Fibroblast of skin of left quadriceps (primary cell): ENCODE measurements at places on chromosomes 6 and 20.
A peak's percentile ranks its signal among the peaks of the same experiment; 100 is the strongest.

DNA sequence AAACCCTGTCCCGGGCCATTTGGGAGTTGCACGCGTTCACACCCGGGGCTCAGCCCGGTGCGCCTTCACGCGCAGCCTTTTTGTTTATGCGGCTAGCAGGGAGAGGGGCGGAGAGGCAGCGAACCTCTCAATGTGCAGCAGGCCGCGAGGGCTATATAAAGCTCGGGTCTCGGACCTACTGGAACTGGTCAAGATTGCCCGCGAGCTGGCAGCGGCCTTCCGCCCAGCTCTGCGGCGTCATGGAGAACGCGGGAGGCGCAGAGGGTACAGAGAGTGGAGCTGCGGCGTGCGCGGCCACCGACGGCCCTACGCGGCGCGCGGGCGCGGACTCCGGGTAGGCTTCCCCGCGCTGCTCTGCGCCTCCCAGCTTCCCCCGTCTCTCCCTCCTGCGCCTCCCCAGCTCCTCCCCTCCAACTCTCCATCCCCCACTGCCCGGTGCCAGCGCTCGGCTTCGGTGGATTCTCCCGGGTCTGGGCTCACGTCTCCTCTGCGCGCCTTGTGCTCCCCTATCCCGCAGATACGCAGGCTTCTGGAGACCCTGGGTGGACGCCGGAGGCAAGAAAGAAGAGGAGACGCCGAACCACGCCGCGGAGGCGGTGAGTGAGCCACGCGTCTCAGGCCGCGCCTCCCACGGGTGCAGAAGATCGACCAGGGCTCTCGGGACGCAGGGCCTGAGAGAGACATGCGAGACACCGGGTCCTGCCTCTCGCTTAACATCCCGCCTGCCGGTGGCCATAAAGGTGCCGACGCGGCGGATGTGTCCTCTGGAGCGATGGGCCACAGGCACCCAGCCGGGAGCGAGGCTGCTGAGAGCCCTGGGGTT lies at the start of gene RIPPLY2:
Gene RIPPLY2, plus strand, starts transcription at position 183 of the 823 bp plus-strand sequence. Its CDS starts 57 bp downstream, at position 240.
- DNase-seq = no peak

GRCh38 chr20:49207076-49207475 lies 12.1 kb upstream of the DDX27 start:
- no peak for DNase-seq

- no peak for DNase-seq
Measured at GRCh38 chr6:162525181-162525580, 202.4 kb downstream of the PRKN start.

DNA sequence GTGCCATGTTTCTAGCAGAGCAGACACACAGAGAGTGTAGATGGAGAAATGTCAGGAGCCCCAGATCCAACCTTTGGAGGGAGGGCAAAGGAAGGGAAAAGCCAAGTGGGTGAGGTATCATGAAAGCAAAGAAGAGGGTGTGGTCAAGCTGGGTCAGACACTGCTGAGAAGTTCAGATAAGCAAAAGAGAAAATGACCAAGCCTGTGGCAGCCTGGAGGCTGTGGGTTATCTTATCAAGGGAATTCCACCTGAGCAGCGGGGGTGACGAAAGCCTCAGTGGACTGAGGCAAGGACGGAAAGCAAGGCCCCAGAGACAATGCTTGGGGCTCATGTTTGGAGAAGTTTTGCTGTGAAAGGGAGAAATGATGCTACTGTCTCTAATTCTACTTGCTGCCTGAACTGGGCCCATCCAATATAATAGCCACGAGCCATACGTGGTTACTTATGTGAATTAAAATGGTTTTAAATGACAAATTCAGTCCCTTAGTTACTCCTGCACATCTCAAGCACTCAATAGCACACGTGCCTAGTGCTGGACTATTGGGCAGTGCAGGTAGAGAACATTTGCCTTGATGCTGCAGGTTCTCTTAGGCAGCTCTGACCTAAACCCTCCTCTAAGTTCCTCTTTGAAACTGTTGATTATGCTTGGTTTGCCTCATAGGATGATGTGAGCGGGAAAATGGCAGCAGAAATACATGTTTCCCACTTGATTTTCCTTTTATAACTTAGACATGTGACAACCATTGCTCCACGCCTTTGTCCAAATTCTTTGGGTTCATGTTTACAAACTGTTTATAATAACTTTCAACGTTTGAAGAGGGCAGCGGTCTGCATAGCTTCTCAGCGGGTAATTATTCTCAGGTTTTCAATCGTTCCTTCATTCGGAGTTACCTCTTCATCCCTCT lies 63.7 kb downstream of the SLC22A23 start:
- DNase-seq = no peak

DNA sequence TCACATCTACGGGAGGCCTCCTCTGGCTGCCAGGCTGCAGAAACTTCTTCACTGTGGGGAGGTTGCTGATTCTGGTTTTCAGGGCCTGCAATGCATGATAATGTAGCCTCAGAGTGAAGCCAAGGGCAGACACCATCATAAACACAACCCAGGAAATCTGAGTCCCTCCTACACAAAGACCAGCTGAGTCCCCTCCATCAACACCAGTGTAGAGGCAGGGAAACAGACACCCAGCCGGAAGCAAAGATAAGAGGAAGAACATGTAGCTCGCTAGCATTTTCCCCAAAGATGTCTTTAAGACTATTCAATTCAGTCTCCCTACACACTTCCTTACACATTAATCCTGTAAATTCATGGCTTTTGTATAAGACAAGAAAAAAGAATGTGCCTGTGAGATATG lies 23.6 kb downstream of the GSTA2 start:
- DNase-seq = no peak

DNA sequence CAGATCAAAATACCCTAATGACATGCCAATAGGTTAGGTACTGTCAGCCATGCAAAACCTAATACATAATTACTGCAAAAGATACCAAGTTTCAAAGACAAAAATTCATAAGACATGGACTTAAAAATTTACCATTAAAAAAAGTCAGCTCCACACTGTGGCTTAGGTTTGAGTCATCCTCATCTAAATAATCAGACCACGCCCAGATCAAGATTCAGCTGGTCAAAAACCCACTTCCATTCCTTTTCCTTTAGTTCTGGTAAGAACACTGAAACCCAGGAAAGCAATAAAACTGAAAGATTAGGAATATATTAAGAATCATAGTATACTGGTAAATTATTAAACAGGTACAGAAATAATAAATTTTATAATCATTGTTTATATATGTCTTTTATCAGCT lies 81.0 kb upstream of the ASF1A start:
- no peak for DNase-seq

DNA sequence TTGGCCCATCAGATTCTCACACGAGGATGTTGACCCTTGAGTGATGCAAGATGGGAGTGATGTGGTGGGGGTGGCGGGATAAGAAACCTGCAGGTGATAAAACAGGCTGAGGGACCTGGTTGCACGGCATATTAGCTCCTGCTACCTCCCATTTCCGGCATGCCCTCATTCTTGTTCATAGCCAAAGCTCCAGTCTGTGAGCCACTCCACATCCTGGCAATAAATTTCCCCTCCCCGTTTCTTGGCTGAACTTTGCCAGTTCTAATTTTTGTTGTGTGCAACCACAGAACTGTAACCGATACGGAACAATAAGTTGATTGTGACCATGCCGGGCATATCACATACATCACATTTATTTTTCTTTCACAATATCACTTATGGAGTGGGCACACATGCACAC lies 41.6 kb upstream of the NFATC2 start:
- no peak for DNase-seq

GRCh38 chr20:47754388-47754715 lies 30.9 kb downstream of the SULF2 start:
- no peak for DNase-seq

- peak; percentile 23 for DNase-seq
Measured at GRCh38 chr6:119079283-119079809, 882 bp upstream of the FAM184A start.

DNA sequence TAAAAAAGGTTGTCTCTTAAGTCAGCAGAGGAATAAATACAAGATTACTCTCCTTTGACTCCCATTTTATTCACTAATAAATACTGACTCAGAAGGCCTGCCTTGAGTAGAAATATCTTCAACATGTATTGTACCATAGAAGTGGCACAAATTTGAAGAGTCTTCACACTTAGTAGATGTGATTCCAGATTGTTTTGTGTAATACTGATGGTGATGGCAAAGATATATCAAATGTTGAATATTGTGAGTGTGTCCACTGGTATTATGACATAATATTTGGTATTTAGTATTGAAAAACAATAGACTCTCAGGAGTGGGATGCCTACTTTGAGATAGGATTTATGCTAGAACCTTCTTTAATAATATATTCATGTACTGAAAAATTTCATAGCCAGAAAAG lies 7.0 kb downstream of the ADGRB3 start:
- no peak for DNase-seq

DNA sequence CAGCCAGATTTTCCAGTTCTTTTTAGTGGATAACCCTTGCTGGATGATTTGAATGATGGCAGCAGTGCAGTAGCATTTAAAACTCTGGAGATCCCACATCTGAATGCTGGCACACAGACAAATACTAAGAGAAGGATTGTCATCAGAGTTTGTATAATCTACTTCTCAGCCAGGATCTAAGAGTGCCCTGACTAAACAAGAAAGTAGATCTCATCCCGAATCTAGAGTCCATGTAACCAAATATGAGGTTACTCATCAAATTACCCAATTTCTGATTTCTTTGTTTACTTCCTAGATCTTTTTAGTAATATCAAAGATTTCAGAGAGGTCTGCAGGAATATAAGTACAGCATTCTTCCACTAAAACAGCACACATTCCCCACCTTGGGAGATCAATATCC lies 7.8 kb downstream of the TMC2 start:
- no peak for DNase-seq

GRCh38 chr6:46648869-46649492 lies 3.6 kb downstream of the CYP39A1 start:
- no peak for DNase-seq

DNA sequence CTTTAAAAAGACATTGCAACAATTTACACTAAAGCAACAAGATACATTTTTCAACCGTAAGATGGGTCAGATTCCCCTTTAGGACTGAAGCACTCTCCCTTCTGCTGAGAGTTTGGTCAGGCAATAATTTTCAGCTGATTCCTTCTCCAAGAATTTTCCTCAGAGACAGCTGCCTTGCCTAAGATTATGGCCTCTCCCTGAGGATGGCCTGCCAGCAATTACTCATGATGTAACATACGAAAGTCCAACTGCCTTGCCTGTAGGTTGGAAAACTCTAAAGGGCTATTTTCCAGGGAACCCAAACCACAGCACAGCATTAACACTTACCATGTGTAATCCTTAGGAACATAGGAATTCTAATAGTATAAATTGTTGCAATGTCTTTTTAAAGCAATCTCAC lies 229.1 kb upstream of the FLRT3 start:
- DNase-seq = peak; percentile 94

DNA sequence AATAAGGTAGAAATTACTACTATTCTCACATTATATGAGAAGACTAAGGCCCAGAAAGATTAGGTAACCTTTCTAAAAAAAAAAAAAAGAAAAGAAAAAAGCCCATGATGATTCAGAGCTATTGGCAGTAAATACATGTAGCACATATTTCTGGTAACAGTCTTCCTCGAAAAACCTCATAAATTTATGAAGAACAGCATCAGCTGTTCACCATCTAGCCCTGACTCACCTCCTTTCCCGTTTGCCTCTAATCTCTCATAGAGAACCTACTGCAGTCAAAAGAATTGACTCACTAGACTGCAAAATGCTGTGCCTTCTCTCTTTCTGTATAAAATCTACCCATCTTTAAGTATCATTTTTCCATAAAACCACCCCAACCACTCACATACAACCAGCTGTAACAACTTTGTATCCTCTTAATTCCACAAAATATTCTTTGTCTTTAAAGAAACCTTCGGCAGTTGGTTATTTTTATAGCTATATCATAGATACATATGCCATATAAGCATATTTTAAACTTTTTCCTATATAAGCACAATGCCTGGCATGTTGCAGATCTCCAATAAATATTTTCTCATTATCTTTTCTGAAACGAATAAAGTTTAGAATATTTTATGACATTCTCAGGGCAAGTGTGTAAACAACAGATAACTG lies 152.7 kb upstream of the ENPP5 start:
- peak; percentile 89 for DNase-seq

GRCh38 chr20:288956-289692 lies 1.4 kb downstream of the C20orf96 start:
- DNase-seq = no peak

- no peak for DNase-seq
Measured at GRCh38 chr20:10312111-10312510, 93.5 kb downstream of the SNAP25 start.

DNA sequence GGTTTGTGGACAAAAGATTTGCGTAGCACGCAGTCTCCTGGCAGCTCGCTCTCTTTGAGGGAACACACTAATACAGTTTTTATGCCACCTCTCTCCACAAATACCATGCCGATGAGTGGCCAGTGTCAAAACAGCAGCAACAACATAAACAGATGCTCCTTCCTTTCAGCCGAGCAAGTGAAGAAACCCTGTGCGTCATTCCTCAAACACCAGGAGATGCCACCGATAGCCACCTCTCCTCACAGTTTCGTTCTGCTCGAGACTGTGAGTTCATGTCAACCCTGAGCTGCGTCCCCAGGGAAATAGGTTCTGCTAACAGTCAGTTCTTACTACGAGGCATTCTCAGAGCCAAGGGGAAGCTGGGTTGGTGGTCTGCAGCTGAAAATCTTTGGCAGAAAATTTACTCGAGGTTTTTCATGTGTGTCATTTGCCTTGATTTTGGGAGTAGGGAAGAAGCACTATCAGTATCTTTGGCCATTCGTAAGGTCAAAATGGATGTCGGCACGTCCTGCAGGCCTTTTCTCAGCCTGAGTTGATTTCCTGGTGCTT lies 59.9 kb downstream of the EYA2 start:
- DNase-seq = peak; percentile 92

DNA sequence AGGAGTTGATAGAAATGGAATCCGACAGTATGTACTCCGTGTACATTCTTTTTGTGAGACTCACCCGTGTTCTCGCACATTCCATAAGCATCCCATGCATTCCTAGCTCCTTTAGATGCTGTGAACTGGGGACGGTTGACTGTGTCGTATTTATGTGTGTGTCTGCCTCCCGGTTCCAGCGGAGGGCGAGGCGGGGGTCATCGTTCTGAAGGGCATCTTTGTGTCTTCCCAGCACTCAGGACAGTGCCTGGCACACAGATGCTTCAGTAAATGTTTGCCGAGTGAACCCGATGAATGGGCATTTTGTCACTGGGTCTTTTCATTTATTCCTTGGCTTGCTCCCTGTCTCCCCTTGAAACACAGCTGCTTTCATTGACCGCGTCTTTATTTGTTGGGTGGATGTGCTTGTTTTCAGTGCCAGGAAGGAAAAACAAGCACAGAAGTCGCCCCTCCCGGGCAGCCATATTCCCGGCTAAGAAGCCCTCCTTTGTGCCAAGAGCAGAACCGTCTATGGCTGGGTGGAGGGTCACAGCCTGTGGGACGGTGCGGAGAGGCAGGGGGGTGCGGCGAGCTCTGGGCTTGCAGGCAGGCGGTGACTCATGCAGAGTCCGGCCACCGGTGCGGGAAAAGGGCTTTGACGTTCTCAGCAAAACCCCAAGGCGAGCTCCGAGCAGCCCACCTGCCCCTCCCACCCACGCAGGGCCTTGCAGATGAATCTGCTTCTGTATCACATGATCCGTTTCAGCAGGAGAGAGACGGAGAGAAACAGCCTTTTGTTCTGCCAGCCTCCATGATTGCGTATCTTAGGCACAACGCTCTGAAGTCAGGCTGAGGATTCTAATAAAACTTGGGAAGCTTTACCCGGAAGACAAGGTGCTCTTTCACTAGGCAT lies 11.2 kb upstream of the PSMG4 start:
- peak; percentile 83 for DNase-seq

- DNase-seq = no peak
Measured at GRCh38 chr6:16140607-16141006, 11.7 kb downstream of the MYLIP start.
